ENCODE measurements at places on chromosomes 1 and 21. TPM values are rescaled to one million over a fixed set of nuclear protein-coding genes. Genes with fewer than 3 reads are reported as not detected.

Gene CRABP2
- total RNA-seq: 62.7 TPM

Gene EDN2
- total RNA-seq: not detected

Gene AMPD1
- total RNA-seq: not detected

Gene LEPR
- 6.9 TPM for total RNA-seq

Gene RNF186
- total RNA-seq: not detected
